Fibroblast of skin of abdomen (primary cell): ENCODE measurements at places on chromosomes 7 and 10.
A peak's percentile ranks its signal among the peaks of the same experiment; 100 is the strongest.

- peak; percentile 76 for DNase-seq
Measured at GRCh38 chr7:43872406-43873110, 3.2 kb upstream of the MRPS24 start.

GRCh38 chr10:52818019-52818418, 45.4 kb upstream of the MBL2 start:
- peak; percentile 53 for DNase-seq

GRCh38 chr7:111053035-111053434, 37.9 kb upstream of the LRRN3 start:
- no peak for DNase-seq

GRCh38 chr7:36363515-36363914, 26.1 kb upstream of the ANLN start:
- no peak for DNase-seq

- DNase-seq, result no peak
Measured at GRCh38 chr7:136347488-136347887, 370.3 kb upstream of the MTPN start.

DNA sequence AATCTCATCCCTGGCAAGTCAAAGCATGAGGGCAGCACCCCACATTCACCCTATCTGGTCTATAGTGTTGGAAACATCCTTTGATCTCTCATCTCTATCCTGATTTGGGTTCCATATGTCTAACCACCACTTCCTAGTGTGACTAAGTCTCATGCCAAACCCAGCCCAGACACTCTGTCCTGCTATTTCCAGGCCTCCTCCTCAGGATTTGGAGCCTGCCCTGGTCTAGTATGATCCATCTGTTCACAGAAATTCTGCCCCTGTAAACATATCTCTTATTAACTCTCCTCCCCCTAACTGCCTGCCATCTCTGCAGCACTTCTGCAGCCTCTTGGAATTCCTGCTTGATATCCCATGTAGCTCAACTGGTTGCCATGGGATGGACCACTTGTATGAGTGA, 320.9 kb upstream of the IMMP2L start:
- DNase-seq, result no peak

DNA sequence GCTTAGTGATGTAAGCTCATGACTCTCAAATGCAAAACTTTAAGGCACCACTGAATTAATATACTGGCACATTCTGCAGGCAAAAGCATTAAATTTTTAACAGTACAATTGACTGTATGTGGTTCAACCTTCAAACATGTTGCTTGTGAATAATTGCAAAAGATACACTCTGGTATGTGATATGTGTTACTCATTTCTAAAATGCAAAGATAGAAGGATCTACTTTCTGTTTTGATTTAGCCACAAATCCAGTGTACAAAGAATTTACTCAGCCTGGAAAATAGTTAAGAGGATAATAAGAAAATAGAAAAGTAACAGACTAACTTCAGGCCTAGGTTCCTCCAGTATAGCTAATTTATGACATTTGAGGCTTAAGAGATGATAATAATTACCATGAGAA, 66.6 kb upstream of the NOBOX start:
- no peak for DNase-seq

DNA sequence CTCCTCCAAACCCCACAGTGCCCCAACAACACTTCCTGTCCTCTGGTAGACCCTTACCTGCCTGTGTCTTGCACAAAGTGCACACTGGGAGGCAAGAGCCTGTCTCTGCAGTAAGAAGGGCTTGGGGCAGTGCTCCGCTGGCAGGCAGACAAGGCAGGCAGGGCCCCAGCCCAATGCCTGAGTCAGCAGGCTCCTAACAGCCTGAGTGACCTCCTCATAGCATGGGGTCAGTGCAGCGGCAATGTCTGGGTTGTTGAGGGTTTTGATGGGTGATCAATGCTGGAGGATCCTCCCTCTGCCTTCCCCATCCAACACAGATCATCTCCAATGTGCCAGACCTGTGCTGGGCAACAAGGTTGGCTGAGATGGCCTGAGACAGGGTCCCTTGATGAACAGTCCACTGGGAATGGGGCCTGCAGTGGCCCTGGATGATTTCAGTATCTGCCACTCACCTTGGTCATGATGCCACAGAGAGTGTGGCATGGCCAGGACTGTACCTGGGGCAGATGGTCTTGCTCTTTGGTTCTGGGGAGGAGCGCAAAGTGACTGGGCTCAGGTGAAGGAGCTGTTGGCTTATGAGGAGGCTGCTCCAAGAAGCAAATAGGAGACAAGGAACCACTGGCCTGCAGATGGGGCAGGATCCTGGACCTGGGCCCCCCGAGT, 55.6 kb upstream of the CAMK2B start:
- no peak for DNase-seq

GRCh38 chr10:61757525-61758397, 95.0 kb downstream of the CABCOCO1 start:
- DNase-seq, result peak; percentile 63

DNA sequence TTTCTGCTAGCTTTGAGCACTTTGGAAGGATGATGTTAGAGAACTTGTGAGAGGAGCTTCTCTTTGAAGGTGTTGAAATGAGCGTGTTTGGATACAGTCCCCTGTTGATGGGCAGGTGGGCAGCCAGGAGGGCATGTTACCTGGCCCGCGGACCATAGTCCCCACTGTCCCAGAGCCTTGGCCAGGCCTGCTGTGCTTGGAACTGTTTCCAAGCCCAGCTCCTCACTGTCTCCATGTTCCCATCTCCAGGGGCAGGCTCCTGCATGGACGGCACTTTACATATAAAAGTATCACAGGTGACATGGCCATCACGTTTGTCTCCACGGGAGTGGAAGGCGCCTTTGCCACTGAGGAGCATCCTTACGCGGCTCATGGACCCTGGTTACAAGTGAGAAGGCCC, 27.2 kb upstream of the TRIM8 start:
- DNase-seq, result no peak

GRCh38 chr7:25926009-25926408, 226.0 kb upstream of the NFE2L3 start:
- DNase-seq, result peak; percentile 13

- no peak for DNase-seq
Measured at GRCh38 chr10:71334221-71334791, 15.2 kb downstream of the SLC29A3 start.

DNA sequence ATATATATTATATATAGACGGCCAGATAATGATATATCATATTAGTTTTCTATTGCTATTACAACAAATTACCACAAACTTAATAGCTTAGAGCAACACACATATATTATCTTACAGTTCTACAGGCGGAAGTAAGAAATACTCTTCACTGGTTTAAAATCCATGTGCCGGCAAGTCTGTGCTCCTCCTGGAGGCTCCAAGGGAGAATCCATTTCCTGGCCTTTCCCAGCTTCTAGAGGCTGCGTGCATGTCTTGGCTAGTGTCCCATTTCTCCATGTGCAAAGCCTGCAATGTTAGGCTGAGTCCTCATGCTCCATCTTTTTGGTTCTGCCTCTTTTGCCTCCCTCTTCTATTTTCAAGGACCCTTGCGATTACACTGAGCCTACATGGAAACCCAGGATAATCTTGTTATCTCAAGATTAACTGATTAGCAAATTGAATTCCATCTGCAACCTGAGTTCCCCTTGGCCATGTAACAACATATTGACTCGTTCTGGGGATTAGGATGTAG, 23.9 kb upstream of the PNLIPRP3 start:
- DNase-seq, result peak; percentile 6

GRCh38 chr7:170551-171363, 21.6 kb upstream of the FAM20C start:
- no peak for DNase-seq

DNA sequence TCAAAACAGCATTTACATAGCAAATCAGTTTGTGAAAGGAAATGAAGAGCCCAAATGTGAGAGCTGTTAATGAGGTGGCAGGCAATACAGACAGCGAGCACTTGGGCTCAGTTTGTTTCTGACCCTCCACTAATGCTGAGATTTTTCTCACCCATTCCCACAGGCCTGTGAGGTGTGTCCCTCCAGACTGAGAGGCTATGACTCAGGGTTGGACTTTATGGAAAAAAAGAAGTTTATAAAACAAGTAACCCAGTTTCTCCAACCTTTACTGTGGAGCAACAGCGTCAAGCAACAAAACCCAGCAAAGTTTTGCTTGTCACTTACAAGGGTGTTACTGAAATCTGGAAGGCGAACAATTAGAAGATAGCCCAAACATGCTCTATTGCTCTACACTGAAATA, 4.9 kb upstream of the FEZF1 start:
- DNase-seq, result no peak

- DNase-seq, result no peak
Measured at GRCh38 chr10:2772816-2773631, 294.3 kb upstream of the PFKP start.

GRCh38 chr7:3897430-3898372, 596.6 kb downstream of the SDK1 start:
- peak; percentile 51 for DNase-seq

- peak; percentile 32 for DNase-seq
Measured at GRCh38 chr7:13851736-13852135, 137.7 kb downstream of the ETV1 start.

- DNase-seq, result no peak
Measured at GRCh38 chr10:124378881-124379471, 39.7 kb downstream of the OAT start.

- no peak for DNase-seq
Measured at GRCh38 chr10:3350617-3351258, 178.2 kb upstream of the PITRM1 start.

- no peak for DNase-seq
Measured at GRCh38 chr7:88449410-88449809, 142.7 kb upstream of the STEAP4 start.

DNA sequence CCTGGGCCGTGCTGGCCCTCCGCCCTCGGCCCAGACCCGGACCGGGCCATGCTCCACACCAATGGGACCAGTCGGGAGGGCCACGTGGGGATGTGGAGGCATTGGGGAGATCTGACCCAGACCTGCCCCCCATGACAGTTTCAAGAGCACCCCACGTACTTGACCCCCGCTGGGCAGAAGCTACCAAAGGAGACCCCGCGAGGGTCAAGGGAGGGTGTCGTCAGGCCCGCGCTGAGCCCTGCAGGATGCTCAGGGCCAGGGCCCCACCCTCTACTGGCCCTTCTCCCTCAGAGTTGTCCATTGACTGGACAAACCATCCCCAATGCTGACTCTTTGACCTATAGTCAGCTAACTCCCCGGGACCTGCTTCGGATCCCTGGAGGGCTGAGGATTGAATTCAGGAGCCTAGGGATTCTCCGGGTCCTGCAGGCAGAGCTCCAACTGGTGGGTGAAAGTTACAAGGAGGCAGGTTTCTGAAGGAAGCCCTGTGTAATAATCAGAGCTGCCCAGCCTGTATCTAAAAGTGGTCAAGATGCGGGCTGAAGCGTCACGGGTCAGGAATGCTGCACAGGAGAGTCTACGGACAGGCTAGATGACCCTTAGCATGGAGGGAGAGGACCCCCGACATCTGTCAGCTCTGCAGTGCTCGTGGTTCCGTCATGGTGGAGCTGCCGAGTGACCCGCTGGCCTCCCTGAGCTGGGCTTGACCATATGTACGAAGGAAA, 498 bp upstream of the CALHM2 start:
- no peak for DNase-seq

- DNase-seq, result no peak
Measured at GRCh38 chr10:847868-848267, 83.6 kb downstream of the LARP4B start.

- DNase-seq, result no peak
Measured at GRCh38 chr7:130435311-130435854, 5.4 kb downstream of the CEP41 start.

- DNase-seq, result no peak
Measured at GRCh38 chr7:19575909-19576557, 132.8 kb downstream of the POLR1F start.

DNA sequence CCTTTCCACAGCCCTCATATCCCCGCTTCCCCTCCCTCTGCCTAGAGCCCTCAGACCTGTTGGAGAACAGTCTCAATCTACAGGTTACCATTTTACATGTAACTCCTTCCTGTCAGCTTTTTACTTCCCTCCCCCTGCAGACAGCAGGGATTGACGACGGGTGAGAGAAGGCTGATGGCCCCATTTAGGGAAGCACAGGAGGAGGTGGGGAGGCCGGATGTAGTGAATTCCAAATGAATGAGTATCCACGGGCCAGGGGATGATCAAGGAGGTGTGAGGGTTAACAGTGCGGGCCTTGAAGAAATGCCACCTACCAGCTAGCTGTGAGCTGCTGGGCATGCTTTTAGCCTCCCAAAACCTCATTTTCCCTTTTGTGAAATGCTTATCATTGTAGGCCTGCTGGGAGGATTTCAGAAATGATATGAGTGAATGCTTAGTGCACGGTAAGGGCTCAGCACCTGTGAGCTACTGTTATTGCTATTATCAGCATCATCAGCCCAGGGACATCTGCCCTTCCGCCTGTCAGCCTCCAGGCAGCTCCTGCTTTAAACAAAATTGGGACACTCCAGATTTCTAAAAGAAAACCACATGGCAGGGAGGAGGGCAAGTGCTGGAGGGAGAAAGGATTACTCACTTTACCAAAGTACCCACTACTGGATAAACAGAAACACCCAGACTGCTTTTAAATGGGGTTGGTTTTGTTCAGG, 6.5 kb upstream of the NANOS1 start:
- DNase-seq, result peak; percentile 63

DNA sequence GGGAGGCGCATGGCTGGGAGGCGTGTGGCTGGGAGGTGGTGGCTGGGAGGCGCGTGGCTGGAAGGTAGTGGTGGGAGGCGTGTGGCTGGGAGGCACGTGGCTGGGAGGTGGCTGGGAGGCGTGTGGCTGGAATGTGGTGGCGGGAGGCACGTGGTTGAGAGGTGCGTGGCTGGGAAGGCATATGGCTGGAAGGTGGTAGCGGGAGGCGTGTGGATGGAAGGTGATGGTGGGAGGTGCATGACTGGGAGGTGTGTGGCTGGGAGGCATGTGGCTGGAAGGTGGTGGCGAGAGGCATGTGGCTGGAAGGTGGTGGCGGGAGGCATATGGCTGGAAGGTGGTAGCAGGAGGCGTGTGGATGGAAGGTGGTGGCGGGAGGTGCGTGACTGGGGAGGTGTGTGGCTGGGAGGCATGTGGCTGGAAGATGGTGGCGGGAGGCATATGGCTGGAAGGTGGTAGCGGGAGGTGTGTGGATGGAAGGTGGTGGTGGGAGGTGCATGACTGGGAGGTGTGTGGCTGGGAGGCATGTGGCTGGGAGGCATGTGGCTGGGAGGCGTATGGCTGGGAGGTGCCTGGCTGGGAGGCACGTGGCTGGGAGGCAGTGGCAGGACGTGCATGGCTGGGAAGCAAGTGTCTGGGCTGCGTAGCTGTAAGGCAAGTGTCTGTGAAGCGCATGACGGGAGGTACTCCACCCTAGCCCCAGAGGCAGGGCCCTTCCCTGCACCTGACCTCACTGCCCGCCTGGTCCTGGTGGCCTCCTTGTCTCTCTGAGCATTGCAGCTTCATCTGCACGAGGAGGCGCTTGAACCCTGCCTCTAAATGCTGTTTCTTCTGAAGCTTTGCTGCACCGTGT, 35.1 kb downstream of the FOXK1 start:
- DNase-seq, result no peak

- DNase-seq, result no peak
Measured at GRCh38 chr10:78528749-78529204, 495.1 kb downstream of the RPS24 start.
